ENCODE measurements at places on chromosomes 7 and 10.

GRCh38 chr10:14200698-14201544 lies 129.8 kb downstream of the FRMD4A start:
- DNase-seq, result no peak

DNA sequence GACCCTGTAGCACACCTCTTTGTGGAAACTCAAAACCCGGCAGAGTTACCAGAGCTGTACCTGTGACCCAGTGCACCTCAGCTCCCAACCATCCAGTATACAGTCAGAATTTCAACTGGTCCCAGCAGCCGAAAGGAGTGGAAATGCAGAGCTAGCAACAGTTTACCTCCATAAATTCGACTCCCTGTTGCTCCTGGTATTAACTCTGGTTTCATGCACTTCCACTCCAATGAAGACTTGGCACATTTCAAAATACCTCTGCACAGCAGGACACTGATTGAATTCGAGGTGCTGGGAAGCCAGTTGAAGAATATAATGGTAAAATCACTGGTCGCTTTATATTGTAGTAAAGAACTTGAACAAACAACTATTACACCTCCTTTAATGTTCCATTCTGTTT lies 17.9 kb upstream of the TIAL1 start:
- no peak for DNase-seq

- DNase-seq, result no peak
Observed at GRCh38 chr10:1454951-1455350, 282.4 kb downstream of the ADARB2 start.

DNA sequence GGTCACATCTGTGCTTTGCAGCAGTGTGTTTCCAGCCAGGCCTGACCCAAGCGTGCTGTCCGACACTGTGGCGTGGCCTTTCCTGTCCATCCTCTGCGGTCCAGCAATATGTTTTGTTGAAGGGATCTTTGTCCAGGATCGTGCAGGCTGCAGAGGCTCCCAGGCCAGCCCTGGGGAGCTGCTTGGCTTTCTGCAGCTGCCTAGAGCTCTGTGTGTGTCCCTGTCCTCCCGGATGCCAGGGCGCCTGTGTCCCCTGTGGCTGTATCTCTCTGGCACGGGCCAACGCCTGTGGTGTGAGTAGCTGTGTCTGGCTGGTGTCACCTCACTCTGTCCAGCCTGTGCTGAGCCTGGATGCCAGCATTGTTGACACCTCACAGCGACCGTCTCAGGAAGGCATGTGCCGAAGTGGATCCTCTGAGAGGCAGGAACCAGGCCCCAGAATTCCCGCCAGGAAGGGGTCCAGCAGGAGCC lies 94.5 kb downstream of the INPP5A start:
- no peak for DNase-seq

DNA sequence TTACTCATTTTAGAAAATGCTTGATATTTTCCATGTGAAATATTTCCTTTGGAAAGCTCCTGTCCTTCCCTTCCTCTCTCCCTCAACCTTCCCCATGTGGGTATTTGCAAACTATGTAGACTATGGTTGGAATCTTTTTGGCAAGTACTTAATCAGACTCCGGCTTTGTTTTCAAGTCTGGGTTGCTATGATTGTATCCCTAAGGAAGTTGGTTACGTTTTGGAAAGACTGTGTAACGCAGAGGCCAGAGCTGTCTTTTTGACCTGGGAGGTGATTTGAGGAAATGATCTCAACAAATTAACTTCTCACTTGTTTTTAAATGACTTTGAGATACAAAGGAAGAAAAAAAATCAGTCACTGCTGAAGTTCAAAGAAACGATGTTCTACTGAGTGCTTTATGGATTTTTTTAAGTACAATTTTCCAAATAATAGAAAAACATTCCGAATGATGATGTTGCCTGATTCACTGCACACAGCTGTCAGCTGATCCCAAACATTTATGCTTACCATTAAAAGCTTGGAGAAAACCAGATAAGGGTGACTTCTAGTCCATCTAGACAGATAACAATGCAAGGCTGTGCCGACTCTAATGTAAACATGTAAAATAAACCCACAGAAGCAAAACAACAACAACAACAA lies 145.5 kb upstream of the CELF2 start:
- DNase-seq, result no peak

- DNase-seq, result no peak
Observed at GRCh38 chr10:7007600-7008190, 403.1 kb downstream of the SFMBT2 start.

DNA sequence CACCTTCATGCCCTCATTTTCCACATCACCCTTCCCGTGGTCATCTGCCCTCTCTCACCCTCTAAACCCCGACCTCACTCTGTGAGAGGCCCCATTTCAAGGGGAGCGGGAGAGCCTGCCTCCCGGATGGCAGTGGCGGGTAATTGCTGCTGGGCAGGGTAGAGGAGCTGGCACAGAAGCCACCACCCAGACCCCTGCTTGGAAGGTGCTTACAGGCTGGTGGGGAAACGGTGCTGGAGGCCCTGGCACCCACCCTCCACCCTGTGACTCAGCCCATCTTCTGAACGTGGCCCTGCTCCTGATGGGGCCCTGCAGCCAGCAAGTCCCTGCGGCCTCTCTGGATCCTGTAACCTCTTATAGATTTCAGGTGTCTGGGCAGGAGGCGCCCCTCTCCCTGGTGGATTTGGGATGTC lies 10.6 kb upstream of the PWWP2B start:
- no peak for DNase-seq

DNA sequence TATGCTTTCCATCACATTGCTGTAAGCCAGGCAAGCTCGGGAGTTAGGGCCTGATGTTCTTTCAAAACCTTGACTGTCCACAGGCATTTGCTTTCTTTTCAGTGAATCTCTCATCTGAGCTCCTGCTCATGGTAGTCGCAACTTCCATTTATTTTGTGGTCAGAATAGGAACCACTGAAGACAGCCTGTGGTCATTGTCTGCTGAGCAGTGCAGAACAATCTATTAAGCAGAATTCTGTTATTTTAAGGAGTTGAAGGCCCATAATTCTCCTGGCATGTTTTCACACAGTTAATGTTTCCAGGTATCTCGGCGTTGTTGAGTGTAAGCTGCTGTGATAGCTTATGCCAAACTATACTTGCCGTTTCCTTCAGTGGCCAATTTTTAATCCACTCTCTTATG lies 491.1 kb upstream of the AKR1E2 start:
- no peak for DNase-seq

- no peak for DNase-seq
Observed at GRCh38 chr10:89351780-89352597, 24.2 kb downstream of the IFIT3 start.

- no peak for DNase-seq
Observed at GRCh38 chr7:150877536-150877935, 25.2 kb downstream of the AOC1 start.

DNA sequence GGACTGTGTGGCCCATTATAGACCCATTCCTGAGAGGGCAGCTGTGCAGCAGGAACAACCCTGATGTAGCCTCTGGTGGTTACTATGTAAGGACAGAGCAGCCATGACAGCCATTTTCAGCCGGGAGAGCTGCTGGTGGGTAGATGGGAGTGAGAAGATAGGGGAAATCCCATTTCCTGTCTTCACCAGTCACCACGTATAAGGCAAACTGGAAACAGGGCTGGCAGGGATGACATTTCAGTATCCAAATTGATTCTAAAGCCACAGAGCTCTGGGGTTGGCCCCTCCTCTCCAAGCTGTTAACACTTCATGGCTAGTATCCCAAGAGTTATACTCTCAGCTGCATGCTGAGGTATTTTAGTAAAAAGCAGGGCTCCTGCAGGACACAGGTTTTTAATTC lies 15.2 kb upstream of the FZD1 start:
- no peak for DNase-seq

GRCh38 chr7:93202594-93203250 lies 23.5 kb downstream of the HEPACAM2 start:
- no peak for DNase-seq

- no peak for DNase-seq
Observed at GRCh38 chr10:88952647-88953111, at the start of gene ACTA2. ACTA2 (minus strand) TSS chr10:88952773; CDS start chr10:88948930, 3,843 bp downstream.

GRCh38 chr10:89346405-89347254 lies 18.8 kb downstream of the IFIT3 start:
- DNase-seq, result no peak

DNA sequence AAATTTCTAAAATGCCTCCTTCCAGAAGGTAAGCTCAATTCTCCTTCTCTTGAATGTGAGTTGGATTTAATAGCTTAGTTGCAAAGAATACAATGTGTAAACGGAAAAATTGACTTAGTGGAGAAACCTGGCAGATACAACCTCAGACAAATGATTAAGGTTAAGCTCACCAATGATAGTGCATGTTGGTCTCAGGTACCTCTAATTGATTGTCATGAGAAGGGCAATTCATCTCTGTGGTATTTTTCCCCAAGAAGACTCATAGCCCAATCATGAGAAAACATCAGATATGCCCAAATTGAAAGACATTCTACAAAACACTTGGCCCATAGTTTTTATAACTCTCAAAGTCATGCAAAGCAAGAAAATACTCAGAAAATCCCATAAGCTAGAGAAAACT lies 36.2 kb upstream of the TMEM106B start:
- no peak for DNase-seq

DNA sequence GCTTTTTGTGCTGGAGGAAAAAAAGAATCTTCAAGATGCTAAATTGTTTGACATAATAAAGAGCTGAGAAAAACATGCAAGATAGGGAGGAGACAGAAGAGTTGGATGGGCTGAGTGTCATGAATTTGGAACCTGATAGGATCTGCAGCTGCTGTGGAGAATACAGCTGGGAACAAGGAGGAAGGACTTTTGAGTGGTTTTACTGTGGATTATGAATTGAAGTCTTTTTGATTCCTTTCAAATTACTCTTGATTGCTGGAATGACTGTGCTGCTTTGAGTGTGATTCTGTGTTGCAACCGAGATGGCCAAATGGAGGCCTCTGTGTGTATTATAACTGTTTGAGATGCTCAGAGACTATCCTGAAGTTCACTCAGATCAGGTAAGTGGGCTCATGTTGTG lies 4.0 kb downstream of the EFCAB10 start:
- DNase-seq, result no peak

DNA sequence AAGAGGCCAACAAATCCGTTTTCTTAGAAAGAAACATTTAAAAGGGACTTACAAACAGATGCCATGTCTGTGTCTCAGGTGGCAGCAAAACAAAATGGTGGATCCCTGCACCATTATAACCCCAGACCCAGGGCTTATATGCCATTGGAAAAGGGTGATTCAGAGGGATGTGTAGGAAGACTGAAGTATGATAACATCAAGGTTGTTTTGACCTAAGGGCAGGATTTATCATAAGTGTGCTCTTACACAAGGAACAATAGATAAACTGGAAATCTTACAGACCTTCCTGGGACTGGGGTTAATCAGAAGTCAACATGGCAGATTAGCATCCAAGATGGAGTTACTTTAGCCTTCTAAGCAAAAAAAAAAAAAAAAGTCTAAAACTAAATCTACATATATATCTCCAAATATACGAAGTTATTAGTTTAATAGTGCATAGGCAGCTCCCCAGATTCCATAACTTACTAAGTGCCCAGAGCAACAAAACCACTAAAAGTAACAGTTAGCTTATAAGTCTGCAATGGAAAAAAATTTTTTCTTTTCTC lies 34.3 kb upstream of the WNT16 start:
- DNase-seq, result no peak

DNA sequence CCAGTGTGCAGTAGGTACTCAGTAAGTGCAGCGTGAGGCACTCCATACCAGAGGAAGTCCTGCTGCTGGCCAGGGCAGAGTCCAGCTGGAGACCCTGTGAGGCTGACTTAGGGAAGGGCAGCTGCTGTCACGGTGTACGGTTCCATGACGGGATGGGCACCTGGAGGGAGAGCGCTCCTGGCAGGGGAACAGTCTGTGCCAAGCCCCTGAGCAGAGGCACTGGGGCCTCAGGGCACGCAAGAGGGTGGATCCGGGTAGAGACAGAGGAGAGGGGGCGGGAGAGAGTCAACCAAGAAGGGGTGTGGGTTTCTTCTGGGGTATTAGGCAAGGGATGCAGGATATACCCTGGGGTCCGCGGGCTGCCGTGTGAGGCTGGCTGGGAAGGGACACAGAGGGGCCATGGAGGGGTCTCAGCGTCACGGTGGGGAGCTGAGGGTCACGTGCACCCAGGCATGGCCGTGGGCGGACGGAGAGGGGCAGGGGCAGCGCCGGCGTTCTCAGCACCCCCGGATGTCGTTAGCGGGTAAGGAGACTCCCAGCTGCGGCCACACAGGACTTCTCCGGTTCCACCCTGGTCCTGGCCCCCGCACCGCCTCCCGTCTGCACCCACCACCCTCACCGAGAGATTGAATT lies 70.5 kb downstream of the MICALL2 start:
- DNase-seq, result no peak

GRCh38 chr7:98908585-98908984 lies 30.3 kb downstream of the TRRAP start:
- no peak for DNase-seq

DNA sequence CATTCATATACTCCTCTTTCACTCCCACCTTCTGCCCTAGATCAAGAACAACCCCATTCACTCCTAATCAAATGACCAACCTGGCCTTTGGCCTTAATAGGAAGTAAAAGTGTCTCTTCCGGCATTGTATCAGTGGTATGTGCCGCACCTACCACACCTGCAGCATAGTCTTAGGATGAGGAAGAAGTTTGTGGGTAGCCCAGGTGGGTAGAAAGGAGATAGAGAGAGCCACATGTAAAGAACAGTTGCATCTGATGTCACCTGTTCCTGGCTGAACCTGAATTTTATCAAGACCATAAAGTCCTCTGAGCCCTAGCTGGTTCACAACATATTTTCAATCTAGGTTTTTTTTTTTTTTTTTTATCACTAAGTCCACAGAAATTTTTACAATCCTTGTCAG lies 55.5 kb upstream of the PTPN12 start:
- DNase-seq, result no peak

- no peak for DNase-seq
Observed at GRCh38 chr7:37943905-37944736, 23.7 kb downstream of the EPDR1 start.

- DNase-seq, result no peak
Observed at GRCh38 chr7:69898189-69898588, 299.9 kb downstream of the AUTS2 start.

DNA sequence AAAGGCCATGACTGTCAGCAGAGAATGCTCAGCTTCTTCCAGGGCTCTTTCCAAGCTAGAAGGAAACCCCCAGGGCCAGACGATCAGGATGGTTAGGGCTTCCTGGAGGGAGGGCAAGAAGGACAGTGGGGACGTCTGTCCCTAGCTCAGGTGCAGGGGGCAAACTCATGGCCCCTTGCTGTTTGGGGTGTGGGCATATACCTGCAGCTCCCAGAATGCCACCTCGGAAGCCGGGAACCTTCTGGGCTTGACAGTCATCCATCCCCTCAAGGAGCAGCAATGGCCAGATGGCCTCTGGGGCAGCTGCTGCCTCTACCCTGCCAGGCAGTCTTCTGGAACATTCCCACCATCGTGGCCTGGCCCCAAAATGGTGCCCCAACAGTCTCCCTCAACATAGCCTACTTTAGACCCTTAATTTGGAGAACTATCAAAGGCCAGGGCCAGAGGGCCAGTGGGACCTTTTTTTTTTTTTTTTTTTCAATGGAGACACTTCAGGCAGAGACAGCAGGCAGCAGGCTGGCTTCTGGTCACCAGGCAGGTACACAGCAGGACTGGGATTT lies 40.2 kb upstream of the ZMIZ1 start:
- DNase-seq, result no peak

Data from hypothalamus (tissue), 51 donors.